ENCODE measurements at places on chromosomes 5 and 9.
A peak's percentile ranks its signal among the peaks of the same experiment; 100 is the strongest.

- no peak for DNase-seq
Measured at GRCh38 chr9:75041041-75041440, 12.9 kb upstream of the CARNMT1 start.

DNA sequence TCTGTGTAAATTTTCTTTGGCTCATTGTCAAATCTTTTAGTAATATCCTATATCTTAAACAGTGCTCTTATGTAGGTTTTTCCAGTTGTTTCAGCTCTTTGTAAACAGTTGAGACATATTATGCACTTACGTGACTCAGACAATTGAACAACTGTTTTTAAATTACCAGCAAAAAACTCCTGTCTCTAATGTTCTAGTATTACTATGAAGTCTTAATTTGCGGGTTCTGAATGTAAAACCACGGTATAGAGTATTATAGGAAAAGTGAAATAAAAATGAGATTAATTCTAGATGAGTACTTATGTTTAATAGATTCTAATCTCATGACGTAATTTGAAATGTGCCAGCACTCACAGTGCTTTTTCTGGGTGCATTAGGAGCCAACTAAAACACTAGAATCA is 136.0 kb downstream of the GDNF start:
- no peak for DNase-seq

GRCh38 chr9:72193478-72193881 is 44.2 kb downstream of the GDA start:
- peak; percentile 15 for DNase-seq

- no peak for DNase-seq
Measured at GRCh38 chr5:35016174-35017051, 31.3 kb downstream of the AGXT2 start.

- DNase-seq, result no peak
Measured at GRCh38 chr9:8155706-8156105, 356.1 kb upstream of the DMAC1 start.

- no peak for DNase-seq
Measured at GRCh38 chr5:178292826-178293205, 60.2 kb upstream of the PHYKPL start.

- no peak for DNase-seq
Measured at GRCh38 chr9:133955821-133956411, 36.2 kb downstream of the VAV2 start.

DNA sequence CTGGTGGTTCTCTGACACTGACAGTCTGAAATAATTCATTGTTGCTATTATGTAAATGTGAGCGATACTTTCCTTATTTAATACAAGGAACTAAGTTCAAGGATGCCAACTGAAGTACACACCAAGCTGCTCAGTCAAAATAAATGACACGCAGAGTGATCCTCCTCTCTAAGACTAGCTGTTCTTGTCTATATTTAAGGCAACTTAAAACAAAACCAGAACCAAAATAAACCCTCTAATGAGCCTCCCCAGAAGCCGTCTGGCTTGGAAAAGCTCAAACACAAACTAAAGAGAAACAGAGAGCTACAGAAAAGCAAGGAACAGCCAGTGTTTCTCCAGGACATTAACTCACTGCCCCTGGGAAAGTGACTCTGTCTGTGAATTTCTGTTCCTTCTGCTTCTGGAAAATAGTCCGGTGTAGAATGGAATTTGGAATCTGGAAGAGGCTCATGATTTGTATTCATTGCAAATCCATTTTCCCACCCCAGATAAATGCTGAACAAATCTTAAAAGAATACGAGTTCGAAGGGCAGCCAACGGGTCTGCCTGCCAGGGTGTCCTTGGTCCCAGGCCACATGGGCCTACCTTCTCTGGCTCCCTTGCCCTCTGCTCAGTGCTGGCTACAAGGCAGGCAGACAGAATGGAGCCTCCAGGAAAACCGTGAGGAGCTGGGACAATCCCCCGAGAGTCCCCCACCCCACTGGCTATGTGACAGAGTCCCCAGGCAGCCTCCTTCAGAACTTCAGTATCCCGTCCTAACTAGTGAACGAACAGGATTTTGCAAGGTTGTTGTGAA is 14.8 kb downstream of the GGTA1 start:
- DNase-seq, result no peak

DNA sequence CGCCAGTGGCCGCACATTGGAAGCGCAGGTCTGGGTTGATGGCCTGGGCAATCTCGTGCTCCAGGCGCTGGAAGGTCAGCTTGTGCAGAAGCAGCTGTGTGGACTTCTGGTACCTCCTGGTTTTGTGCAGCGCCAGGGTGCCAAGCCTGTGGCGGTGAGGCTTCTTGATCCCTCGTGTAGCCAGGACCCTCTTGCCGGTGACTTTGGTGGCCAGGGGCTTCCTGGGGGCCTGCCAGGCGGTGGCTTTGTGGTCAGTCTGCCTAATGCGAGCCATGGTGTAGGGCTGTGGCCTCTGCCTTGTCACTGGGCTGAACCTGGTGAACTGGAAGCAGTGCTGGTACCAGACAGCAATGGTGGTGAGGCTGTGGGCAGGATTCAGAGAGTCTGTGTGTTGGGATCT is 6.2 kb upstream of the TAF11L13 start:
- DNase-seq, result no peak

- no peak for DNase-seq
Measured at GRCh38 chr9:106421772-106422171, 441.2 kb upstream of the ZNF462 start.

DNA sequence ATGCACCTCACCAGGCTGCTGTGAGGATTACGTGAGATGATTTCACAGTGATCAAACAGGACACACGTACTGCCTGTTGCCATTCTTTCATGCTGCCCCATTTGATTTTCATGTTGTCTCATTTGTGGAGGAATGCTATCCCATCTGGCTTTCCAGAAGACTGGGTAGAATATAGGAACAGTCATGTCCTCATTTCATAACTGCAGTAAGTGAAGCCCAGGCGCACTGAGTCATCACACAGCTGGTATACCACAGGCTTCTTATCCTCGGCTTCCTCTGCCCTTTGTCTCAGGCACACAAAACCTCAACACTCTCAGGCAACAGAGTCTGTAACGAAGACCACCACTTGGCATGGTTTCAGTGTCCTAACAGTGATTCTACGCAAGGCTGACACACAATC is 62.3 kb downstream of the LHFPL2 start:
- peak; percentile 19 for DNase-seq

- peak; percentile 10 for DNase-seq
Measured at GRCh38 chr9:119375892-119376291, 6.7 kb upstream of the BRINP1 start.

DNA sequence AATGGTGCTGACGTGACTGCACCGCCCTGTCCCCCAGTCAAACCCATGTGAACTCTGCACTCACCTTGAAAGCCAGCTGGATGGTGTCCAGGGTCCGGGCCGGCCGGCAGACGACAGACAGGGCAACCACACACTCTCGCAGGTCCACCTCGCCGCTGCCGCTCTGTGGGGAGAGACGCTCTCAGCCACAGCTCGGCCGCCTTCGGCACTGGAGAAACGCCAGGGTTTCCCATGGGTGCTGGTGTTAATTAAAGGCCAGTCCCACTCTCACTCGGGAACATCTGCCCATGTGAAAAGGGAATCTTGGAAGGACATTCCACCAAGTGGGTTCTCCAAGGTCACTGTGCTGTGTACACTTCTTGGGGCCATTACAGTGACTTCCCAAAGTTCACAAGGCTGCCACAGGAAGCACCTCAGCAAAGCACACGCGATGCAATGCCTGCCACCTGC is 25.5 kb upstream of the SLC6A3 start:
- no peak for DNase-seq

- no peak for DNase-seq
Measured at GRCh38 chr9:134514503-134514902, 127.1 kb upstream of the COL5A1 start.

DNA sequence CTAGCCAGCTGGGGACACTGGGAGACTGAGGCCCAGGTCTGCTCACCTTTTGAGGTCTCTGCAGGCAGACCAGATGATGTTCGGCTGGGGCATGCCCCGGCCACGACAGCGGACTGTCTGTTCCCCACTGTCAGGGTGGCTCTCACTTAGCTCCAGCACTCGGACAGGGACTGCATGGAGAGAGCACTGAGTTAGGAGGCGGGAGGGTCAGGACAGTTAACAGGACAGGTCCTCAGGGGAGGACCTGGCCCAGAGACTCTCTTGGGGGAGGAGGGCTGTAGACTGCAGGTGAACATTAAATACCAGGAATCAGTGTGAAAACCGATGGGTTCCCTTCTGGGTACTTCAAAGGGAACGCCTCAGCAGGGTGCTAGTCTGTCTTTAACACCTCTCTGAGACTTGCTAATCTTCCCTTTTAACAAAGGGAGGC is 25.1 kb downstream of the PDGFRB start:
- DNase-seq, result no peak

- DNase-seq, result no peak
Measured at GRCh38 chr5:66538126-66538525, 58.1 kb upstream of the MAST4 start.

- no peak for DNase-seq
Measured at GRCh38 chr9:99998266-99998665, 91.8 kb downstream of the STX17 start.

- DNase-seq, result no peak
Measured at GRCh38 chr9:31700252-31701045, 684.0 kb upstream of the ACO1 start.

DNA sequence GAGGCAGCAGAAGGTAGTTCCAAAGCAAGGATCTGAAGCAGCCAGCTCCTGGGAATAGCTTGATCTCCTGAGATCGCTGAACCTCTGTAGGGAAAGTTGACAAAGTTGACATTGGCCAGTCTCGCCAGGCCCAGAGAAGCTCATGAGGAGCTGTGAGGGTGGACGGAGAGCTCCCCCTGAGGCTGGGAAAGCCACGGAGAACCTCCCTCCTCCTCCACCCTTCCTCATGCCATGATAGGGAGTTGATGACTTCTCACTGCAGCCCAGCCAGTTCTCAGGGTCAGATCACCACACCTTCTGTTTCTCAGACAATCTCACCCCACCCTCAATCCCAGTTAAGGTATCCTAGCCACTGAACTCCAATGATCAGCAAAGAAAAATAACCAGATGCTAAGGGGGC is 30.4 kb upstream of the KCNV2 start:
- DNase-seq, result no peak

- DNase-seq, result no peak
Measured at GRCh38 chr5:54524082-54524481, 6.5 kb downstream of the SNX18 start.

- no peak for DNase-seq
Measured at GRCh38 chr9:126621919-126622735, 8.4 kb downstream of the LMX1B start.

DNA sequence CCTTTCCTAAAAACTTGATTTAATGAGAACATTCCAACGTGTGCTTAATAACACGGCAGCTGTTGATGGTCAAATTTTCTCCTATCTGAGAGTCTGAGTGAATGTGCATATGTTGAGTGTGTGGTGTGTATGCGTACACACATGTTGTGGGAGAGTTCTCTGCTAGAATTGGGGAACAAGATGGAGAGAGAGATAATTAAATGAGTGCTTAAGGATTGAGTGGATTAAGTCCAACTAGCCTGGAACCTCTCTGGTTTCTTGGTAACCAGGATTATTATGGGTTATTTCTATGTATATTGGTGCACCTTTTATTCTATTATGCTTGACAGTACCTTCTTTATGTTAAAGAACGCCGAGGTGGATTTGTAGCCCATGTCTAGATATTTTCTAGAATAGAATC is 36.4 kb upstream of the TNFAIP8 start:
- no peak for DNase-seq

GRCh38 chr5:178323961-178324360 is 91.4 kb upstream of the PHYKPL start:
- DNase-seq, result no peak

DNA sequence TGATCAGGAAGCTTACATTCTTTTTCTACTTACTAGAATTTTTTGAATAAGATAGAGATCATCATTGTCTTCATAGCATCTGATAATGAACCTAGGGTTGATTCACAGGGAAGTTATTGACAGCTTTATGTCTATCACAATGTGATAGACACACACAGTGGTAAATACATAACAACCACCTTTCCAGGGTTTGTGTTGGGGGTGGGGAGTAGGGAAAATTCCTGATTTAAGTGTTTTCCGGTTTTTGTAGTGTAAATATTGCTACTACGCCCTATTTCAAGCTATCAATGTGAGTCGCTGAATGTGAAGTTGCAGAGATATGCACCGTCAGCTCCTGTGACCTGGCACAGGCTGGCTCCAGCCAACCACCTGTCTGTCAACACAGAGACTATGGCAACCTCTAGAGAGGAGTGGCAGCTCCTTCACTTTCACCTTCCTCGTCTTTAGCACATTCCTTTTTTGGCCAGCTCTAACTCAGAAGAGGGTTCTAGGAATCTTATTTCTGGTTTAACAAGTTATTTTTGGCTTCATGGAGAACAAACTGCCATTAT is 224.9 kb downstream of the MAT2B start:
- no peak for DNase-seq

- peak; percentile 16 for DNase-seq
Measured at GRCh38 chr9:89649039-89649691, 44.4 kb downstream of the GADD45G start.

GRCh38 chr5:4479426-4479825 is 660.7 kb upstream of the ADAMTS16 start:
- DNase-seq, result no peak

DNA sequence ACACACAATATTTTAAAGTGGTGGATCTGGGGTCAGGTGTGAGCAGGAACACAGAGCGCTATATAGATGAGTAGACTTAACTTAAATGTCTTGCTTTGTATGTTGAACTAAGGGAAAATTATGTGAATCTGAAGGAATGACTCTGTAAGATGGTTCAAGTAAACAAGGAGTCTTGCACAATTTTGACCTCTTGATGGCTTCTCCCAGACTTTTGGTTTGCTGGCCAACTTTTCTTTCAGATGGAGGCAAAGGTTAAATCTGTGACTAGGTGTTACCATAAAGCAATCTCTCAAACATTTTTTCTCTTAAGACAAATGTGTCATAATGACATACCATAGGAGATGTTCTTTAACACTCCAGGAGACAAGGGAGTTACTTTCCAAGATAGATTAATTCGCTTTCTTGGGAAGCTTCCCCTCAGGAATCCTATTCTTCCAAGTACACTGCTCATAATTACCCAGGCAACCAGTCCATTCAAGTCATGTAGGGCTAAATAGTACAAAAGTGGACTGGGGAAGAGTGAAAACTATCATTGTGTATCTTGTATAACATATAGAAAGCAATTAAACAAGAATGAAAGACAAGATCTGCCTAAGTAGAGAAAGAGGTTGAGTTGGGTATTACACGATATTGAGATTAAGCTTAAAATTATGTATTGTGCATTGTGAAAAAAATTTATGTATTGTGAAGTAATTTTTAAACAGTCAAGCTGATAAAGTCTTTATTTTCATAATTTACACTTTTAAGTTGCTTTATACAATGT is 60.3 kb upstream of the SLC27A6 start:
- DNase-seq, result no peak

Measured in K562 (cell line).